ENCODE measurements at places on chromosomes 11 and 22.

DNA sequence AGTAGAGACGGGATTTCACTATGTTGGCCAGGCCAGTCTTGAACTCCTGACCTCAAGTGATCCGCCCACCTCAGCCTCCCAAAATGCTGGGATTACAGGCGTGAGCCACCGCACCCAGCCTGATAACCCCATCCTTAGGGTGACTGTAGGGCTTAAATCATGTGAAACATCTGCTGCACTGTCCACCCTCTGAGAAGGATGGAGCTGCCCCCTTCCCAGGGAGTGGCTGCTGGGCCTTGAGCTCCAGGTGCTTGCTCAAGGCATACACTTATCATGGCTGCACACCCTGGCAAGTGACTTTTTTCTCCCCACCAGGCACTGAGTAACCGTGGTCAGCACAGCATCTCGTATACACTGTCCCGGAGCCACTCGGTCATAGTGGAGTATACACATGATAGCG, 5.3 kb downstream of the PELI3 start:
- DNase-seq, result no peak

DNA sequence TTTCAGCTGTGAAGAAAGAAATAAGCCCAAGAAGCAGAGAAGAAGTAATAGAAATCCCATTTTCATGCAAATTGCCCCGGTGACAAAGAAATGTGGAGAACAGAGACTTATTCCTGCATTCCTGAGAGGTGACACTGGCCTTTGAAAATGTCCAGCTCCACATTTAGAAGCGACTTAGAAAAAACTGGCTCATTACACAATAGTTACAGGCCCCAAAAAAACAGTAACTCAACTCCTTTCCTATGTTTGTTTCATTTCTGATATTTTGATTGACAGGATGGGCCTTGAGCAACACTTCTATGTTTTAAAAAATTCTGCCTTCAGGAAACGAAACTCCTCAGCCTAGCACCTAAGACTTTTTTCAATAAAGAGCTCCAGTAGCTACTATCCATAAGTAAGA, 726.9 kb upstream of the TENM4 start:
- no peak for DNase-seq

GRCh38 chr11:93216511-93217101, 18.8 kb upstream of the SLC36A4 start:
- no peak for DNase-seq

- peak; percentile 51 for DNase-seq
These were observed 18.8 kb downstream of the SNX19 start for GRCh38 chr11:130897262-130898182.

- no peak for DNase-seq
These were observed 103.7 kb downstream of the CTTN start for GRCh38 chr11:70501933-70502540.

GRCh38 chr22:21819183-21819770, 48.2 kb downstream of the MAPK1 start:
- DNase-seq, result no peak

DNA sequence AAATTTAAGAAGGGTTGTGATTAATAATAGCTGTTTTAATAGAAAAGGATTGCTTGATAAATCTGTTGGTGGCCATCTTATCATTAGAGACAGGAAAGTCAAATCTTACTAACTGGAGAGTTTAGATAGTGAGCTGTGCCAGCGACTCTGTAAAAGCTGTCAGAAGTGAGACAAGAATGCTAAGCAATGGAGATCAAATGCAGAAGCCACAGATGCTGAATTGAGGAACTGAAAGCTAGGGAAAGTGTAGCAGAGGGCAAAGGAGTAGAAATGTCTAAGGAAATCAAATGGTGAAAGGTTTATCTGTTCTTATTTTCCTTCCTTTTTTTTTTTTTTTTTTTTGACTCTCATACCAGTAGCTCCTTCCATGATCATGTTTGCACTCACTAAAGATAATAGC, 13.7 kb downstream of the MS4A13 start:
- peak; percentile 80 for DNase-seq

DNA sequence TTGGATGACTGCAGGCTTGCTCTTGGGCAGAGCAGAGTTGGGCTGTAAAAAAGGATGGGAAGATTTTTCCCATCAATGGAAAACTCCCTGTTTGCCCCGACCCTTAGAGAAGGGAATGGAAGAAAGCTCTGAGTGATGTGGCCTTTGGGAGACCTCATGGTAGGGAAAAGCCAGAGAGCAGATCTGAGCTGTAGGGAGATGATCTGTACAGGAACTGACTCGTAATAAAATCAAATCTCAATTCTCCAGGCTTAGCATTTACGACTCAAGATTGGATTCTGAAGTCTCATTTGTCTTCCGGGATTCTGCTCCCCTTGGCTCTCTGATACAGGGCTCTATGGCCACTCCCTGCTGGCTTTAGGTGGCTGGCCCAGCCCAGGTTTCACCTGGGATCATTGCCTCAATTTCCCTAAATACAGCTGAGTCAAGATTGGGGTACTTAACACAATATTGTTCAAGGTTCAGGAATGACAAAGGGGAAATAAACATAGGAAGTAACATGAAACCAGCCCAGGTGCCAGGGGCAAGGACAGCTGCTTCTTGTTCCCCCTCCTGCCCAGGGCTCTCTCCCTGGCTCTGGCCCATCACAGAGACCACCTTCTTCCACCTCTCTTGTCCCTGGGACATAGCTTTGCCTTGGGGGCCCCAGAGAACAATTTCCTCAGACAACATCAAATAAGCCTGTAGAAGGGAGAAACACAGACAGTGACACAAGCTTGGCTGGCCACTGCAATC, 38.4 kb upstream of the THY1 start:
- no peak for DNase-seq

DNA sequence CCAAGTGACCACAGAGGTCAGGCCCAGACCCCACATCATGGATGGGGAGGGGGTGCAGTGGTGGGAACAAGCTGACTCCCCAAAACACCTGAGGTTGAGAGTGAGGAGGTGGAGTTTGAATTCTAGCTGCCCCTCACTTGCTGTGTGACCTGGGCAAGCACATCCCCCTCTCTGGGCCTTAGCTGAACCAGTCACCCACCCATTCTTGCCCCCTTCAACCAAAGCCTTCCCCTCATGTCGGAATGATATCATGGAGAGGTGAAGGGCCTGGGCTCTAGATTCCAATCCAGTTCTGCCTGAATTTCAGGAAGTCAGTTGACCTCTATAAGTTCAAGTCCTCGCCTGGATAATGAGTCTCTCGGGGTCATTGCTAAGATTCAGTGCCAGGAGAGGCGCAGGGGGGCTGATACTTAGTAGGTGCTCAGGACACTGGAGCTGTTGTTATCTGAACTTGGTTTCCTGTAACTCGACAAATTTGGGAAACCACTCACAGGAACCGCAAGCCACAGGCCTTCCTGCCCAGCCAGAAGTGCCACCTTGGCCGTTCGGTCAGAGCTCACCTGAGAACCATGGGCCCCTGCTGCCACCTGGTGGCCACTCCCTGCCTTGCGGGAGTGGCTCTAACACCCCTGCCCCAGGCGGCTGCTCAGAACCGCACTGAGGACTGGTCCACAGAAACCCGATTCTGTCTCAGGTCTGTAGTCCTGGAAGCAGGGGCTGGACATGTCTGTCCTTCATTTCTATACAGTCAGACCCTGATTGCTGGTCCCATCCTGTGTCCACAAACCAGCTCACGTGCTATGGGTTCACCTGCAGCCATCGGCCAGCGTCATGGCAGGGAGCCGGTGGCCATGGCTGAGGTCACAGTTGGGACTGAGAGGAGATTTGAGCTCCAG, 6.9 kb downstream of the CDC42EP1 start:
- peak; percentile 76 for DNase-seq

GRCh38 chr11:105899772-105900171, 122.3 kb downstream of the MSANTD4 start:
- DNase-seq, result peak; percentile 96

GRCh38 chr11:61153593-61154095, 7.6 kb downstream of the VPS37C start:
- DNase-seq, result no peak

DNA sequence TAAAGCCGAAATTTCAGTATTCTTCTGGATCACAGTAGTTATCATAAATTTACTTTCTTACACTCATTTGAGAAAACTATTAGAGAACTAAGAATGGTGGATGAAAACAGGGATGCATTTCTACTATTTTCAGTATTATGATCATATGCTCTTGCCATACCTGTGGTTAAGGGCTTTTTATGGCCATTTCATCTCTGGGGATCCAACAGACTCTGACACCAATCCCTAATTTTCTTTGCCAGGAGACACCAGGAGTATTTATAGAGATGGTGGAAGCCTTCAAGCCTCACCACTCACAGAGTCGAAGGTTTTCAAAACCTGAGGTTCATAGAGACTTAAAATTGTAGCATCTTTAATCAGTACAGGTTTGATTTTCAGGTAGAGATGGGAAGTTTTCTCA, at the start of gene OR51L1:
TSS of gene OR51L1 (plus strand) at position 301 of the 400 bp plus-strand sequence. CDS start 4,132 bp downstream, outside the sequence.
- DNase-seq, result no peak

DNA sequence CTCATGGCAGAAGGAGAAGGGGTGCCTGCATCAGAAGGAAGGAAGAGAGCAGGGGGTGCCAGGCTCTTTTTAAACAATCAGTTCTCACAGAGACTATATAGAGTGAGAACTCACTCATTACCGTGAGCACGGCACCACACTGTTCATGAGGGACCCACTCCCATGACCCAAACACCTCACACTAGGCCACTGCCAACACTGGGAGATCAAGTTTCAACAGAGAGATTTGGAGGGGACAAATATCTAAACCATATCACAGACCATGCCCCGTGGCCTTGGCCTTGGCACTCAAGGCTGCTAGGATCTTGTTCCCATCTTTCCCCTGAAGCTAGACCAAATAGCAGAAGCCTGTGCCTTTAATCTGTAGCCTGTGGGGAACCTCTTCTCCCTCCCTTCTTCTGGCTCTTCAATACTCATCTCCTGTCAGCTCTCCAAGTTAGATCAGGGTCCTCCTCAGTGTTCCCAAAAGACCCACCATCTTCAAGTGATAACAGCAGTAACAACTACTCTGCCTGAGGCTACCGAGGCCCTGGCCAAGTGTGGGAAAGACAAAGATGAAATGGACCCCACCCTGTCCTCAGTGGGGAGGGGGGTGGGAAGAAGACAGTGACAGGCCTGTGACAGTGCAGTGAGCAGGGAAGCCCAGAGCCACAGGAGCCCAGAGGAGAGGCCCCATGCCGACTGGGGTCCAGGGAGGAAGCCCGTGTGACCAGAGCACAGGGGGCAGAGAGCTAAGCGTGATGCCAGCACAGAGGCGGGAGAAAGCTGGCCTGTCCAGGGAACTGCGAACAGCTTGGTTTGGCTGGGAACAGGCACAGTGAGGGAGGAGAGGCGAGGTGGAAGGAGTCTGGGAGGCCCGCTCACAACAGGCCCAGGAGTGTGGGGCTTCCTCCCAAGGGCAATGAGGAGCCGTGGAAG, 72.6 kb downstream of the MYO7A start:
- DNase-seq, result no peak

DNA sequence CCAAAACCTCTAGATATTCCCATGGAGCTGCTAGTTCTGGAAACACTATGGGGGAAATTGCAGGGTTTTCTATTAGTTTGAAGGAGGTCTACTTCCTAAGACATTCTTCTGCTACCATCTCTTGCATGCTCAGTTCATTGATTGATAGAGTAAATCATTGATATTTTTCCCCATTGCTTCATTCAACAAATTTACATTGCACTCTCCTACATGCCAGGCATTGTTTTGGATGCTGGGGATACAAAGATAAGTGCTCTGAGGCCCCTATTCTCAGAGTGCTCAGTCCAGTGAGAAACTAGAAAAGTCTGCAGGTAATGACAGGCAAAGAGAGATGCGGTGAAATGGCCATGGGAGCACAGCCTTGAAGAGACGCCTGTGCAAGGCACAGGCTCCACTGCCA, 313.1 kb downstream of the KIRREL3 start:
- no peak for DNase-seq

- no peak for DNase-seq
These were observed 504 bp downstream of the CFL1 start for GRCh38 chr11:65857500-65857852.

- no peak for DNase-seq
These were observed 49.2 kb upstream of the OR4B1 start for GRCh38 chr11:48167380-48167779.

DNA sequence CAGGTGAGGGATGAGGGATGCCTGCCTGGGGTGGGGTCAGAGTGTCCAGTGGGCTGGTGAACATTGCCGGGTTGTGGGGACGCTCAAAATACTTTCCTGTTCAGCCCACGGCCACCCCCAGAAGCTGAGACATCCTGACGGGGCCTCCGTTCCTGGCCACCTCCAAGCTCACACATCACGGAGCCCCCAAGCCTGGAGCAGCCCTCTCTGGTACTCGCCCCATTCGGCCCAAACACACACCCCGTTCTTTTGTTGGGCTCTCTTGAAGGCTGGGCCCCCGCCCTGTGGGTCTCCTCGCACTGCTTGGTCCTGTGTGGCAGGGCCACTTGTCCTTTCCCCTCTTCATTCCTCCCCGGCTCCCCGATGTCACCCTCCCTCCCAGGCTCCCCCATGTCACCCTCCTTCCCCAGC, 442.6 kb downstream of the TBC1D22A start:
- no peak for DNase-seq

DNA sequence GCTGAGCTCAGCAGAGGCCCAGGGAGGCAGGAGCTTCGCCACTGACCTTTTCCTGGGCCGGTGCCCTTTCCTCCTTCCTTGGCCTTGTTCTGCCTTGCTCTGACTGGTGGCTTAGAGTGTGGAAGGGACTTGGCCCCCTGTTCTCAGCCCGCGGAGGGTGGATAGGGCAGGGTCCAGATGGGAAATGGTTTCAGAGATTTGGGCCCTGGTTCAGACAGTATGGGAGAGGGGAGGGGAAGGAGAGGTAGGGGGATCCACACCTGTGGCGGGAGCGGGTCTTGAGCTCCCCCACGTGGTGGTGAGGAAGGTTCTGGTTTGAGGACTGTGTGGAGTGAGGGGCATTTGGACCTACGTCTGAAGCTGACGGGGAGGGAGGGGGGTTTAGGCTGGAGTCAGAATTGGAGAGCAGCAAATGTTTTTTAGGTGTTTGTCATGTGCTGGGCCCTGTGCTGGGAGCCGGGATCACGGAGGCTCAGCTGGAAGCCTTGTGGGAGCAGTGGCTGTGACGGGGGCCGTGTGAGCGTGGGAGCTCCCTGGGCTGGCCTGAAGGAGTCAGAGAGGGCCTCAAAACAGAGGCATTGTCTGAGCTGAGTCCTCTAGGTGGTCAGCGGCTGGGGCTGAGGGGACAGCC, 27.2 kb downstream of the SHANK3 start:
- DNase-seq, result no peak

- DNase-seq, result no peak
These were observed 1109.5 kb downstream of the BRD1 start for GRCh38 chr22:48717883-48718817.

GRCh38 chr11:3016861-3017260, 24.7 kb upstream of the NAP1L4 start:
- DNase-seq, result no peak

GRCh38 chr11:104908186-104908531, 9.9 kb upstream of the CASP12 start:
- DNase-seq, result no peak

GRCh38 chr11:66741153-66741552, 12.1 kb upstream of the SPTBN2 start:
- no peak for DNase-seq

- no peak for DNase-seq
These were observed 214.4 kb upstream of the BLID start for GRCh38 chr11:122330279-122330965.
